ENCODE measurements at places on chromosomes 5 and 9.
A peak's percentile ranks its signal among the peaks of the same experiment; 100 is the strongest.

- no peak for DNase-seq
Measured at GRCh38 chr9:87276327-87276841, 221.3 kb upstream of the DAPK1 start.

GRCh38 chr9:111301195-111301594 is 28.8 kb downstream of the OR2K2 start:
- DNase-seq, result no peak

GRCh38 chr5:149794041-149794440 is 63.9 kb downstream of the PPARGC1B start:
- no peak for DNase-seq

- DNase-seq, result peak; percentile 75
Measured at GRCh38 chr9:137241490-137242268, 592 bp downstream of the TUBB4B start.
